Endothelial cell (in vitro differentiated cells): ENCODE measurements at places on chromosomes 16 and 17. TPM values are rescaled to one million over a fixed set of nuclear protein-coding genes. Genes with fewer than 3 reads are reported as not detected.

DNA sequence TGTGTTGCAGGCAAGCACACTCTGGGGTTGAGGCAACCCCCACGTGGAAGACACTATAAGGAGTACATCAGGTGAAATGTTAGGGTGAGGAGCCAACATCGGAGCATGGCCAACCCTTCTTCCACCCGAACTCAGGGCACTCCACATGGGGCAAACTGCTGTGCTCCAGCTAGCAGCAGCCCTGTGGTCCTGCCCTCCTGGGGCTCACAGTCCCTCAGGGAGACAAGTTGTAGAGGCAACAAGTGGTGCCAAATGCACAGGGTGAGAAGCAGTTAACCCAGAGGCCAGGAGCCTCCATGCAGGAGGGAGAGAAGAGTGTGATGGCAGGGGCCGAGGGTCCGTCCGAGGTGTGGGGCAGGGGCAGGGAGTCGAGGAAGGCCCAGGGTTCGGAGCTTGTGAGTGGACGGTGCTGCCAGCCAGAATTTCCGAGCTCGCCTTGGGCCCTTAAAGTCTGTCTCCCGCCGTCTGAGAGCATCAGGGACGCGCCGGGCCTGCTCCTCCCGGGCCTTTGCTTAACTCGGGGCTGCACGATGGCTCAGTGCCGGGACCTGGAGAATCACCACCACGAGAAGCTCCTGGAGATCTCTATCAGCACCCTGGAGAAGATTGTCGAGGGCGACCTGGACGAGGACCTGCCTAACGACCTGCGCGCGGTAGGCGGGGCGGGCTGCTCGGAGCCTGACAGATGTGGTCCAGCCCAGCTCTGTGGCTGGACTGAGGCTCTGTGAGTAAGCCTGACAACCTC lies 32.3 kb downstream of the ATPAF2 start:
- no peaks in the 10 kb centered on the region for H3K4me1 ChIP-seq
- peaks cover 16% of the 10 kb centered on the region for H3K36me3 ChIP-seq
- no peak for DNase-seq
- H3K27ac ChIP-seq = no peak overlapping the region

The GUCY2D gene
- total RNA-seq = not detected

The TOB1 gene
- 15.5 TPM for total RNA-seq

- H3K27ac ChIP-seq = no peak overlapping the region
- no peak for DNase-seq
- H3K36me3 ChIP-seq = no peaks in the 10 kb centered on the region
- no peaks in the 10 kb centered on the region for H3K27me3 ChIP-seq
- peaks cover 9% of the 10 kb centered on the region for H3K4me1 ChIP-seq
Observed at GRCh38 chr17:30363715-30364202, 15.0 kb upstream of the CPD start.

GRCh38 chr16:88060524-88061219 lies 109.4 kb downstream of the BANP start:
- DNase-seq = no peak
- no peaks in the 10 kb centered on the region for H3K4me1 ChIP-seq
- H3K27ac ChIP-seq = no peak overlapping the region
- no peak overlapping the region for H3K4me3 ChIP-seq
- peaks cover 2% of the 10 kb centered on the region for H3K27me3 ChIP-seq

- H3K27me3 ChIP-seq = no peaks in the 10 kb centered on the region
- H3K4me1 ChIP-seq = no peaks in the 10 kb centered on the region
- no peak overlapping the region for H3K27ac ChIP-seq
- no peak for DNase-seq
- no peaks in the 10 kb centered on the region for H3K36me3 ChIP-seq
Observed at GRCh38 chr16:17557480-17557879, 86.7 kb upstream of the XYLT1 start.

The JPH3 gene
- total RNA-seq = 19.1 TPM
